Stimulated activated CD8-positive, alpha-beta memory T cell treated with anti-CD3 and anti-CD28 coated beads, Interleukin-15, amount 100 ng/mL, for 24 hours (primary cell): ENCODE measurements at places on chromosomes 7 and 10.

DNA sequence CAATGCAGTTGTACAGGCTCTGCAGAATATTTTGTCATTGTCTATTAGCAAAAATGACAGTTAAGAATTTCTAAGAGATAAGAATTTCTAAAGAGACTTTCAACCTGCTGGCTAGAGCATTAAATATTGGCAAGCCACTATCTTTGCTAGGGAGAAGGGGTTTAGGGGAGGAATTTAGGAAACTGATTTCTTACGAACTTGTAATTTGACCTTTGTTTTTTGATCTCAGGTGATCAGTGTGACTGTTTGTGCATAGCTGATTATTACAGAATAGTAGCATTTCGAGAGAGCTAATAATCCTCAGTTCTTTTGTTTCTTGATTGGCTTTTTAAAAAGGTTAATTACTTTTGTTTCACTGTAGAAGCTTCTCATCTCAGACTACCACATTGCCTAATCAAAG is 68.1 kb downstream of the ST7 start:
- no peak for DNase-seq

GRCh38 chr7:30896036-30896435 is 15.6 kb upstream of the AQP1 start:
- no peak for DNase-seq

- DNase-seq: no peak
These were observed 20.9 kb downstream of the RGS10 start for GRCh38 chr10:119521443-119522204.

GRCh38 chr10:94065362-94065761 is 71.6 kb downstream of the PLCE1 start:
- no peak for DNase-seq

DNA sequence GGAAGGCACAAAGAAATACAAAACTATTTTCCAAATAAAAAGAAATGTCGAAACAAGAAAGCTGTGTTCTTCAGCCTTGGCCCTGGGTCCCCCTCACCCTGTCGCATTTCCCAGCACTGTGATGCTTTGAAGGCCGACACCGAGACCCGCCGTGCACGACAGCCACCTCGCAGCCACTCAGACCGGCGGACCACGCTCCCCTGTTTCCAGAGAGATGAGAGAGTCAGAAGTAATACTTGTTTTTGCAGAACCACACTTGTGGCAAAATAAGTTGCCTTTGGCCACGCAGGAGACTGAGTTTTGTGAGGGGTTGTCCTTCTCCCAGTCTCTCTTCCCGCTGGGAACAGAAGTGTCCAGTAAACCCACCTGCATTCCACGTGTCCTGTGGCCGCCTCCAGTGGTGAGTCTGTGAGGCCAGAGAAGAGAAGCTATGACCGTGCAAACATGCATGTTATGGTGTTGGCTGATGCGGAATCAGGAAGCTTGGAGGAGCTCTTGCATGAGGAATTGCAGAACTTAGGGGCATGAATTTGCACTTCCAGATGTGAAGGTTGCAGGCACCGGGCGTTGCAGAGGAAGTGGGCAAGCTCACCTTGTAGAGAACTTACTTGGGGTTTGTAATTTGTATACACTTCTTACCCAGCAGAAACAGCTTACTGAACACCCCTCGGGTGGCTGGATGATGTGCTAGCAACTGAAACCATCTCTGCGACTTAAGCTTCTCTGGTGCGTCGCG is 194.5 kb downstream of the EBF3 start:
- no peak for DNase-seq

GRCh38 chr7:43851805-43852204 is 17.5 kb downstream of the MRPS24 start:
- no peak for DNase-seq

GRCh38 chr7:18552943-18553604 is 57.5 kb downstream of the HDAC9 start:
- no peak for DNase-seq

DNA sequence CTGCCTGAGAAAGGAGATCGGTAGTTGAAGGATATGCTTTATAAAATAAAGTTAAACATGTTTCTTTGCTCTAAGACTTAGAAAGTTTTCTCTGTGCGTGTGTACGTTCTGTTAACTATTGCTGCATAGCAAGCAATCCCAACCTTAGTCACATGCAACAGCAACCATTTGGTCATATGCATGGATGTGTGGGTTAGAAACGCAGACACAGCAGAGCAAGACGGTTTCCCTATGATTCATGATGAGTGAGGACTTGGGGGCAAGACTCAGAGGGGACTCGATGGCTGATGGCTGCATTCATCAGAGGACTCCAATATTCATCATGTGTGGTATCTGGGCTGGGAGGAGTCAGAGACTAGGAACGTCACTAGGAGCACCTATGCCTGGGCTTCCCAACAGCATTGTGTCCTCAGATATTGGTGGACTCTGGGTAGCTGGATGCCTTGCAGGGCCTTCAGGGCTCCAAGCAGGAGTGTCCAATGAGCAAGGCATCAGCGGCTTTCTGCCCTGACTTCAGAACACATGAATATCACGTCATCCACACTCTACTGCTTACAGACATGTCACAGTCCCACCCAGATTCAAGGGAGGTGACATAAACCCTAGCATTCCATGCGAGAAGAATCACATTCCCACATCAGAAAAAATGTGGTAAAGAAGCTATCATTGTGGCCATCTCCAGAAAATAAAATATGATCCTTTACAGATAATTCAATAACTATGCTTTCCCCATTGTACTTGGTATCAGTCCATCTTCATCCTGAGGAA is 731.2 kb downstream of the TNS3 start:
- no peak for DNase-seq

DNA sequence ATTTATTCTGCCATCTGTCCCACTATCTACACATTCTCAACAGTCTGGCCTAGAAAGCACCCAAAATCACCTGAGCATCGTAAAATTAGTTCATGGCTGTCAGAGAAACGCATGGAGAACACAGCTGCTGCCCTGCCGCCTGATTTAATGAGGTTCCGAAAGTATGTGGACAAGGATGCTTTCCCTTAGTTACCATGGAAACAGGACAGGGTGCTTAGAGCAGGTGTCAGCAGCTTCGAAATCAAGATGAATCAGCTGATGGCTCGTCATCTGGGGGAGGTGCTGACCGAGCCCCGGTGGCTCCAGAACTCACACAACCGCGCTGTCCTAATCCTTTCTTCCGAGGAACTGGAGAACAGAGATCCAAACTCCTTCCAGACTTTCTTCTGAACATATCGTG is 151.5 kb downstream of the TEX36 start:
- DNase-seq: no peak

DNA sequence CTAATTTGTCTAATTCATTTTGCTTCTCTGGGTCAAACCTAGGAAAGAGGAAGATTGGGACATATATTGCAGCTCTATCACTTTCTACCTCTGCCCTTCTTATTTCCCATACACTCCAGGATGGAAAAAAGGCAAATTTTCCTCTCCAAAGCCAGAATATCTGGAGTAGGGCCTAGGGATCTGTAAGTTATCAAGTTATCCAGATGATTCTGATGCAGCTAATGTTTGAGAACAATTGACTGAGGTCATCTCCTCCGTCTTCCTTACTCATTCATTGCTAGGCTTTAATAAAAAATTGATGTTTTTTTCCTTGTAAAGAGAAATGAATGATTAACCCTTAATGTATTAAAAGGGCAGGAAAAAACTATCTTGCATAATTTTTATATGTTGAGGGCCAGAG is 211.9 kb upstream of the GLI3 start:
- no peak for DNase-seq

DNA sequence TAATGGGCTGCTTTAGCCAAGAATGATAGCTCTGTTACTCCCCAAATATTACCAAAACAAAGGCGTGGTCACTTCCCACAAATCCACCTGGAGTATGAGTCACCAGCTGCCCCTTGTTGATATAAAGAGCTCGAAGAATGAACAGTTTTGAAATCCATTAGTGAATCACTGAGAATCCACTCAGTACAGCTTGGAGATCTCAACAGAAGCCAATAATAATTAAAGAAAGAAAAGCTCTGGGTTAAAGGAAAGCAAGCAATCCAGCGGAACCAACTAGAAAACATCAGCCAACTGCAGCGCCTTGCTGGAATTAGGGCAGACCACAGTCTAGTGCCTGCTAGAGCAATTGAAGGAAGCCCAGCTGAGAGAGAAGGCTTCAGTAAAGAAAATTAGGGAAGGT is 576.0 kb upstream of the C7orf33 start:
- no peak for DNase-seq

- no peak for DNase-seq
These were observed 2.1 kb downstream of the PAXIP1 start for GRCh38 chr7:155000795-155001194.

- no peak for DNase-seq
These were observed 55.9 kb downstream of the VOPP1 start for GRCh38 chr7:55516409-55516808.

DNA sequence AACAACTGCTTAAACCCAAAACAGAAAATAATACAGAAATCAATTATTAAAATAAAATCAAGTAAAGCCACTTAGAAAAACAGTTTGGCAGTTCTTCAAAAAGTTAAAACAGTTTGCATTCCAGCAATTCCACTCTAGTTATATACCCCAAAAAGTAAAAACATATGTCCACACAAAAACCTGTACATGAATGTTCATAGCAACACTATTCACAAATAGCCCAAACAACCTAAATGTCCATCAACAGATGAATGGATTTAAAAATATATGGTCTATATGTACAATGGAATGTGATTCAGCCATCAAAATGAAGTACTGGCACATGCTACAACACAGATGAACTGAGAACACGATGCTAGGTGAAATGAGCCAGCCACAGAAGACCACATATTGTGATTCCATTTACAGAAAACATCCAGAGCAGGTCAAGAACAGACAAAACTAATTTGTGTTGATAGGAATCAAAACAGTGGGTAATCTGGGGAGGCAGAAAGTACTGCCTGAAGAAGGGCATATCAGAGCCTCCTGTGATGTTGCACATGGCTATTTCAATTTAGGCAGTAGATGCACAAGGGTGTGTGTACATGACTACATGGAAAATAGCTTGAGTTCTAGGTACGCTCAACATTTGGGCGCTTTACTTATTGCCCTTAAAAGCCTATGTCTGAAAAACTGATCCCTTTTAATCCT is 66.3 kb downstream of the CYTH3 start:
- DNase-seq: no peak

DNA sequence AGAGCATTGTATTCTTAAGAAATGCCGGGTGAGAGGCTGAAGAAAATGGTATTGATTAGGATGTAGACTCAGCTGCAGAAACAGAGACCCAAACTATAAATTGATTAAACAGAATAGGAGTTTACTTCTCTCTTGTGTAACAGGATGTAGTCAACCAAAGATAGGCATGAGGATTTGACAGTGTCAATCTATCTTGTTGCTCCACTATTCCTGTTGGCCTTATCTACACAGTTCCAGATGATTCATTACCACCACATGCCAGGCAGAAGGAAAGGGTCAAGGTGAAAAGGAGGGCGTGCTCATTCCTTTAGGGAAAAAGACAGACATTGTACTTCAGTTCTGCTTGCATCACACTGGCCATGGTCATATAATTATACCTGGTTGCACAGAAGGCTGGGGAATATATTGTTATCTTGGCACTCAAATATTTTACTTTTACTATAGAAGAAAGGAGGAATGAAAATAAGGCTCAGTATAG is 11.9 kb upstream of the DMTF1 start:
- no peak for DNase-seq

DNA sequence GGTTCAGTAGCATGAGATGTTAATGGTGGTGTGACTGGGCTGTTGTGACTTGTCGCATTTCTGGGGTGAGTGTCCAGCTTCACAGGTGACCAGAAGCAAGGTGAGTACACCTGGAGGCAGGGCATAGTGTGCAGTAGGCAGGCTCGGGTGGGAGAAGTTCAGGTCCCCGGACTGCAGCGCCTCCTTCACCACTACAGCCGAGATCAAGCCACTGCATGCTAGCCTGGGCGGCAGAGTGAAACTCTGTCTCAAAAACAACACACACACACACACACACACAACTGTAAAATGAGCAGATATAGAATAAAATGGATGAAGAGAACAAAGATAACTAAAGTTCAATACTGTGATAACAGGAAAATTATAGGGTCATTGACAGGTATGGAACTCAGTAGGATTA is 11.1 kb upstream of the PARD3 start:
- DNase-seq: no peak

- DNase-seq: no peak
These were observed 18.8 kb upstream of the MET start for GRCh38 chr7:116653204-116653603.

DNA sequence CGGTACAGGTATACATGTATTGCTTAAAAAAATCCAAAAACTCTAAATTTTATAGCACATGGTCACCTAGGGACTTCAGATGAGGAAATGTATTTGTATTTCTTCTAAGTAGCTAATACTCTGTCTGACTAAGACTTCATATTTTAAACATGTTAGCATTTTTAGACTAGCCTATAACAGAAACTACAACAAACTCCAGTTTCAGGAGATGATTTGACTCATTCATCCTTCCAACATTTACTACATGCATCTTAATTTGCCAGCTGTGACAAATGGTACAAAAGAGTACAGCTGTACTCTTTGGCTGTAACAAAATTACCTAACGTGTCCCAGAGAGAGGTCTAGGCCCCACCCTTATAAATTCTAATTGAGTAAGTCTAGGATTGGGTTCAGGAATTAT is 22.2 kb downstream of the TMEM209 start:
- no peak for DNase-seq

GRCh38 chr7:139403601-139404000 is 43.9 kb downstream of the LUC7L2 start:
- no peak for DNase-seq

DNA sequence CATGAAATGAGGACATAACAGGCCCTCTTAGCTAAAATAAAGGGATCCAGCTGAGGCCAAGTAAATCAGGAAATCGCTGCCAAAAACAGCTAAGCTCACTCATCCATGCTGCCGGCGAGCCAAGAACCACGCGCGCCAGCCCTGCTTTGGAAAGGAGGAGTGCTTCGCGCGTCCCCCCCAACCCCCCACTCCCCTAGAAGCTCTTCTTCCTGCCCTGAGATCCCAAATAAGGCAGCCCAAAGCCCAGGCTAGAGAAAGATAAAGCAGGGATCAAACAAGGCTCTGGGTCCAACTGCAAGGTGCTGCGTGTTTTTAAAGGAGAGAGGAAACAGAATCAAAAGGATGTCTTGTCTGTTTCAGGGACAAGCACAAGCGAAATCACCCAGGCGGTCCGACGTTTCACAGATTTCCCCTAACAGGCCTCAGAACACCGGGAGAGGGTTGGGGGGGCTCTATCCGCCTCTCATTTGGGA is 168.3 kb upstream of the AUTS2 start:
- DNase-seq: no peak

- DNase-seq: no peak
These were observed 58.6 kb upstream of the EBF3 start for GRCh38 chr10:130022511-130023299.

DNA sequence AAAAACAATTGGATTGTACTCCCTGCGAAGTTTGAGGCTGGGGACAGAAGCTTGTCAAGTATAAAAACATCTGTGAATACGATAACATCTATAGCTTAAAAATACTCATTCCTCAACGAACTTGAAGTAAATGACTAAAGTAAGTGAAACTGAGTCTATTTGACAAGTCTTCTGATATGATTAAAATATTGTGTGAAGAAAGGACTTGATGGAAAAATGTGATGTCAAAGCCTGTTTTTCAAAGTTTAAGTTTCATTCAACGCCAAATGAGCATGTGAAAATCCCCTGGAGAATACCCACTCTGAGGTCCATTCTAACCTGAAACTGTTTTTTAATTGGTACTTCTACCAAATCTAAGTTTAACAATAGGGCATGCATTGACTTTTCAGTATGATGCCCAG is 122.3 kb upstream of the MDFIC start:
- no peak for DNase-seq

- DNase-seq: no peak
These were observed 43.1 kb upstream of the TCF7L2 start for GRCh38 chr10:112906945-112907344.

- no peak for DNase-seq
These were observed 37.9 kb downstream of the CRCP start for GRCh38 chr7:66152371-66153191.
